ENCODE measurements at places on chromosomes 2 and 18. TPM values are rescaled to one million over a fixed set of nuclear protein-coding genes. Genes with fewer than 3 reads are reported as not detected.
A peak's percentile ranks its signal among the peaks of the same experiment; 100 is the strongest.

DNA sequence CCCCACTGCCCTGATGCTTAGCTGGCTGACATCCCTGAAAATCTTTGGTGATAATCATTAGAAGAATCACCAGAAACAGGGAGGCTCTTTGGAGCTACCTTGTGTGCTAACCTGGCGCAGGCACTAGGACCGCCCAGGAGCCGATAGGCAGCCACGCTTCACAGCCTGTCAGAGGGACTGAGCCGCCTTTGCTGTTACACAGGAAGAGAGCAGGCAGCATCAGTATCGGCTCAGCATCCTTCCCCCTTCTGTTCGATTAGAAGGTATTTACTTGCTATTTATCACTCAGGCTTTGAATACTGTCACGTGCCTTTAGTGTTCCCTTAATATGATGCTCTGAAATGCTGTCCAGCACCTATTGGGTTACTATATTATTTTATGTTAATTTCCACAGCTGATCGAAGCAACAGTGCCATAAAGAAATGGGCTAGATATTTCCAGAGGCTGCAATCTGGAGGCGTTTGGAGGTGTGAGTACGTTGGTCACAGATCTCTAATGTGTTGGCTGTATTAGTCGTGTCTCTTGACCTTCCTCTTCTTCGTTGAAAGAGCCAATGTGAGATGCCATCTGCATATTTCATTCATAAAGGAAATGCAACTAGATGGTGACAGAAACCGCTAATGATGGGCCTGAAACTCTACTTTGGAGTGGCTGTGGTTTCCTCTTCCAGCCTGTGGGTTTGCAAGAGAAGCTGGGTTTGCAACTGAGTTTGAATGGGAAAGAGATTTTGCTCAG is 110.4 kb upstream of the RAB27B start:
- H3K4me1 ChIP-seq, result no peaks in the 10 kb centered on the region
- H3K27ac ChIP-seq, result no peak overlapping the region
- no peak overlapping the region for H3K4me3 ChIP-seq
- H3K36me3 ChIP-seq, result no peaks in the 10 kb centered on the region

- no peaks in the 10 kb centered on the region for H3K4me1 ChIP-seq
- no peaks in the 10 kb centered on the region for H3K27me3 ChIP-seq
- peaks cover 78% of the 10 kb centered on the region for H3K36me3 ChIP-seq
- H3K4me3 ChIP-seq, result no peak overlapping the region
- no peak for DNase-seq
These were observed 32.9 kb downstream of the RMC1 start for GRCh38 chr18:23536204-23536603.

DNA sequence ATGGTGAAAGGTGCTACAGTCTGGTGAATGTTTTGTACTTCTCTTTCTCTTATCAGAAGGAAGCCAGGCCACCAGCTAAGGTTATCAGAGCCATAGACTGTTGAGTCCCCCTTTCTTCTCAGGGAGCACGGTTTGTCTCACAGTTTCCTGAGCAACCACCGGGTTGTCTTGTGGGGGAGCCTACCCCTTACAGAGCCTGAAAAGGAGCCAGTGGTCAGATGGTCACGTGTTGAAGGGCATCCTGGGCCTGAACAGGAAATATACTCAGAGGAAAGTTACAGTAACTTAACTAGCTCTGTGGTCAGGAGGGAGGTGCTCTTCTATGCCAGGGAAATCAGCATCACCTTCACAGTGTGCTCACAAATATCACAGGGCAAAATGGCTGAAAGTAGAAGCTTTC is 11.6 kb downstream of the CD28 start:
- no peak overlapping the region for H3K4me3 ChIP-seq
- H3K27ac ChIP-seq, result no peak overlapping the region
- H3K4me1 ChIP-seq, result no peaks in the 10 kb centered on the region
- no peaks in the 10 kb centered on the region for H3K36me3 ChIP-seq
- H3K27me3 ChIP-seq, result no peaks in the 10 kb centered on the region

GRCh38 chr18:23542461-23542860 is 39.1 kb downstream of the RMC1 start:
- H3K4me3 ChIP-seq, result no peak overlapping the region
- peaks cover 89% of the 10 kb centered on the region for H3K36me3 ChIP-seq
- no peaks in the 10 kb centered on the region for H3K27me3 ChIP-seq

The TCF23 gene
- not detected for total RNA-seq

DNA sequence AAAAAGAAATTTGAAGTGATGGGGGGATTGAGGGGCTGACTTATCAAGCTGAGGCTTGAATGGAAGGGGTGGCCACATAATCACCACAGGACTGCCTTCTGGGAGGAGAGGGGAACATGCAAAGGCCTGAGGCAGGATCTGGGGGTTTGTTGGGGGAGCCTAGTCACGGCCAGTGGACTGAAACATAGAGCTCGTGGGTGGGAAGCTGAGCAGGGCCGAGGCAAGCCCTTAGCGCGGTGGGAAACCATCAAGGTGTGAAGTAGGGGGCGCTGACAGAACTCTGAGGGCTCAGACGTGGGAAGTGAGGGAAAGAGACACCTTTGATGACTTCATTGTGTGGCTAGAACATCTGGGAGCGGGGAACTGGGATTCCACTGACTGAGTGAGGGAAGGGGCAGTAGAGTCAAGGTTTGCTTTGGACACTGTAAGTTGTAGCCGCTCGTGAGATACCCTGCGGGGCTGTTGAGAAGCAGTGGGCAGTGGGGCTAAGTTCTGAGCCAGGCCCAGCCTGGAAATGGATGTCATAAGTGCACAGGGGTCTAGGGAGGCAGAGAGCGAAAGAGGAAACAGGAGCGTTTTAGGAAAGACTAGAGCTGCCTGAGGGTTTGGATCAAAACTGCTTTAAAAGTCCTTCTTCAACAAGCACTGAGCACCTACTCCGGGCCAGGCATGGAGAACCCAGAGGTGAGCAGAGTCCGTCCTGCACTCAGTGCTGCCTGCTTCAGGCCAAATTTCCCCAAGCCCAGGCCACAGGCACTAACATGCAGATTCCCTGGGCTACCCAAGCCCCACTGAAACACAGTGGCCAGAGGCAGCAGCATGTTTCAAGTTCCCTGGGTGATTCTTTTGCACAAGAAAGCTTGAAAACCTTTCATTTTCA is 686 bp upstream of the SNORC start:
- DNase-seq, result no peak
- H3K27me3 ChIP-seq, result no peaks in the 10 kb centered on the region
- no peak overlapping the region for H3K27ac ChIP-seq
- no peaks in the 10 kb centered on the region for H3K4me1 ChIP-seq
- H3K36me3 ChIP-seq, result no peaks in the 10 kb centered on the region

- H3K4me3 ChIP-seq, result peak within 1 kb of the TSS; percentile 71
- peak within 1 kb of the TSS; percentile 80 for H3K27ac ChIP-seq
- H3K4me1 ChIP-seq, result peaks cover 27% of the 10 kb centered on the region
These were observed at the start of gene MAPK4 for GRCh38 chr18:50559752-50560680. Gene MAPK4 (plus strand): TSS chr18:50560087. CDS start chr18:50663959, 103,872 bp downstream.

Data from esophagus muscularis mucosa (tissue), 4 donors.